Activated CD4-positive, alpha-beta T cell treated with anti-CD3 and anti-CD28 coated beads for 36 hours (primary cell): ENCODE measurements at places on chromosomes 13 and 19.

DNA sequence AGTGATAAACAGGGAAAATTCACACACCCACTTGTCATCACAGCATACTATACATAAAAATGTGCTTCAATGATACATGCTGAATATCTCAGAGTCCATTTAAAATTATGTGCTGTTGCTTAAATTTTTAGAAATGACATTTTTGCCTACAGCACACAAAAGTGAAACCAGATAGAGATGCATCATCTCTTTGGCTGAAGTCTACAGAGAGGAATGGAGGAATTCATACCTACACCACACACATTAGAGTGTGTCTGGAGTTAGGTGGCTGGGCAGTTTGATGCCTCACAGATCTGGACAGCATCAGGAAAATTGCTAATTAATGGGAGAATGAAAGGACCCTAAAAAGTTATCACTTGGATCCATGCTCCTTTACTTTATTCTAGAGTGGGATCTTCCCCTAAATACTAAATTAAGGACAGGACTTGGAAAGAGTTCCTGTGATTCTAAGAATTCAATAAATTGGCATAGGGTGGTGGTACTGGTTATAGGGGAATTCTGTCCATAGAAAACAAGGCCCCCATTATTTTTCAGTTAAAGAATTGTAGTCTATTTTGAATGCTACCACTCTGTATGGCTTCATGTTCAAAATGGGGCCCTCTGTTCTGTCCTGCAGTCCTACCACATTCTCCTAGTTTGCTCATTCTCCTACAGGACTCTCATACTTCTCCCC is 41.3 kb downstream of the RCBTB2 start:
- DNase-seq, result no peak

DNA sequence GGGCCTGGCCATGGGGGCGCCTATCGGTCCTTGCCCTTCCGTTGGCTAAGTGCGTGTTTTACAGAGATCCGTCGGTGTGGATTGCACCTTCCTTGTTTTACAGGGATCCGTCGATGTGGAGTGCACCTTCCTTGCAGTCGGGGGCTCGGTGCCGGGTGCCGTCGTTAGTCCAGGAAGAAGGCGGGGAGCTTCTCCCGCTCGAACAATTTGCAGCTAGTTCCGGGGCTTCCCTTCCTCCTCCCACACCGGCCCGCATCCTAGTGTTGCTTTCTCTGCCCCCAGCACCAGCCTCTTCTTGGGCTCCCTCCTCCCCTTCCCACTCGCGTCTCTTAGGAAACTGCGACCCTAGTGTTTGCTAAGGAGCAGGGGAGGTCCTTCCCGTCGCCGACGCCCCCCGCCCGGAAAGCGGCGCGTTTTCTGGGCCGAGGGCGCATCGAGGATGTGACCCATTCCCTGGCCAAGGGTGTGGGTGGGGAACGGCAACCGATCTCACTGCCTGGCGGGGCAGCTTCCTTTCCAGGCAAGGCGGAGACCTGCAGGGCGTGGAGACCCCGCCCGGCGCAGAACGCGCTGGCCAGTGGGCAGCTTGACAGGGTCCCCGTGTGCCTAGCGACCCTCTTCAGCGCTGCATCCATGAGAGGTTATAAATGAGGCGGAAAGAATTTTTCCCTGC is 75.7 kb upstream of the ZNF91 start:
- no peak for DNase-seq

- DNase-seq, result no peak
These were observed 448.2 kb downstream of the LIG4 start for GRCh38 chr13:107767119-107767518.

DNA sequence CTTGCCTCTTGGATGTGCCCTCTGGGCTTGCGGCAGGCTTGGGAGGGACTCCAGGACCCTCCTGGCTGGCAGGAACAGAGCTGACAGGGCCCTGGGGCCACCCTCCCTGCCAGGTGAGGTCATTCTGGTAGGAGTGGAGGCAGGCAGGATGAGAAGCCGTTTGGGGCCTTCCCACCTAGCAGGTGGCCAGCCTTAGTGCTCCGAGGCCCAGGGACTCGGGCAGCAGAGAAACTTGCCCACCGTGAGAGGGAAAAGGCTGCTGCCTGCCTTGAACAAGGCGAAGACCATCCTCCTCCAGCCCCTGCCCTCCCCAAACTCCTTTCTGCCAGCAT is 8.5 kb downstream of the RFX1 start:
- DNase-seq, result no peak

- DNase-seq, result no peak
These were observed 61.8 kb downstream of the ZNF723 start for GRCh38 chr19:22893855-22894270.

DNA sequence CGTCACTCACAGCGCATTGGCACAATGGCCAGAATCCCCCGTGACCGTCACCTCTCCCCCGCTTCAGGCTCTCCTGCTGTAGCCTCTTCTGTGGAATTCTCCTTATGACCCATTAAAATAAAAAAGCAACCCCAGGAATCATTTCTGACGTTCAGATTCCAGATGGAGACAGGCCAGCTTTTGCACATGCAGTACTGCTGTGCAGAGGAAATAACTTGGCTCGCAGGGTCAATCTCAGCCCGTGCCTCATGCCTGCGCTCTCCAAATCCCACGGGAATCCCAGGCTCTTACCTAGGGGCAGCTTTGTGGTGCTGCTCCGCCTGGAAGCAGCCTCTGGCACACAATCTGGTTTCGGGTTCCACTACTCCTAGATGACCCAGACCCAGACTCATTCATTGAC is 32.7 kb upstream of the SOX1 start:
- no peak for DNase-seq

- DNase-seq, result no peak
These were observed 10.4 kb upstream of the LCP1 start for GRCh38 chr13:46192412-46192811.

DNA sequence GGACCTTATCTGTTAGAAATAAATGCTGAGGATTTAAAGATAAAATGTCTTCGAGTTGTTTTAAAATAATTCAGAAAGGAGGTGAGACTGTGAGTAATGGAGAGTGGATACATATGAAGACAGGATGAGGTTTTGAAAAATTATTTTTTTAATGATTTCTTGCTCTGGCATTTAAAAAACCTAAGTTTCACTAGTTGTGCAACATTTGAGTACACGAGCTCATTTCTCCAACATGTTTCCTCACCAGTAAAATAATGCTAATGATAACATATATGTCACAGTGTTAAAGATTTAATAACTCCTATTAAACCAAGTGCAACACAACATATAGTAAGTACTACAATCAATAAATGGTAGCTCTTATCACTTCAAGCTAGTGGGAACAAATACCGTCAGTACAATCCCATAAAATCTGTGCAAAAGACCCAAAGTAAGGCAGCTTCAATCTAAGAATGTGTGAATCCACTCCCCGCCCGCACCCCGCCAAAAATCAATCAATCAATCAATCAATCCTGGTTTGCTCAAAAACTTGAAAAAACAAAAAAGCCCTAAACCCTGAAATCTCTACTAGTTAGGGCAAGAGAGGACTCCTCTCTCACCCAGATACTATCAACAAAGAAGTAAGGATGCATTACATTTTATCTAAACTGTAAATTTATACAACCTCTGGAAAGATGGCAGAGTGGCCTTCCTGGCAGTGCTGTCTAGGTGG is 1.3 kb downstream of the ALG5 start:
- no peak for DNase-seq

GRCh38 chr13:60047918-60048317 is 115.8 kb downstream of the DIAPH3 start:
- DNase-seq, result no peak
